ENCODE measurements at places on chromosomes 3 and 15.

DNA sequence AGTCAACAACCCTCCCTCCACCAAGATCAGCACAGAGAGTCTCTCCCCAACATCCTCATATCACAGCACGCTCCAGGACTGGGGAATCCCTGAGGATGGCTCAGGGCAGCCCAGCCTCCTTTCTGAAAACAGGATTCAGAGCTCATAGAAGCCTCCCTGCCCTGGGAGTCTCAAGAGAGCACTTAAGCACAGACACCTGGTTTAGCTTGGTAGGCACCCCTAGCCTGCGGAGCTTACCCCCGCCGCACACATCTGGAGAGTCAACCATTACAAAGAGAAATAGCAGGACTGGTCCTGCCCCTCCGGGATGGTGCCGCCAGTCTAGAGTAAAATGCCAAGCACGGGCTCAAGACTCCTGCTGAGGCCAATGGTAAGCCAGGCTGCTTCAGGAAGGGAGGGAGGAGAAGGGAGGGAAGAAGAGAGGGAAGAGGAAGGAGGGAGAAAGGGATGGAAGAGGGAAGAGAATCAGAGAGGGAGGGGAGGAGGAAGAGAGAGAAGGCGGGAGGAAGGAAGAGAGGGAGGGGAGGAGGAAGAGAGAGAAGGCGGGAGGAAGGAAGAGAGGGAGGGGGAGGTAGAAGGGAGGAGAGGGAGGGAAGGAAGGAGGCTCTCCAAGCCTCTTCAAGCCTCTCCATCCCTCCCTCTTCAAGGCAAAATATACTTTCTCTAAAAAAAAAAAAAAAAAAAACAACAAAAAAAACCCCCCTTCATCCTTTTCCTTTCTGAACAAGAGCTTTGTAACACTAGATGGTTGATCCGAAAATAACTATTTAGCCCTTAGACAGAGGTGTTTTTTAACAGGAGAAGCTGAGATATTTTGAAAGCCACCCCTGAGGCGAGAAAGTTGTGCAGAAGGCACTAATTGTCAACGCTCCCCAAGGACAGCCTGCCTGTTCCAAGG lies 278.6 kb upstream of the TLE3 start:
- no peak for DNase-seq

DNA sequence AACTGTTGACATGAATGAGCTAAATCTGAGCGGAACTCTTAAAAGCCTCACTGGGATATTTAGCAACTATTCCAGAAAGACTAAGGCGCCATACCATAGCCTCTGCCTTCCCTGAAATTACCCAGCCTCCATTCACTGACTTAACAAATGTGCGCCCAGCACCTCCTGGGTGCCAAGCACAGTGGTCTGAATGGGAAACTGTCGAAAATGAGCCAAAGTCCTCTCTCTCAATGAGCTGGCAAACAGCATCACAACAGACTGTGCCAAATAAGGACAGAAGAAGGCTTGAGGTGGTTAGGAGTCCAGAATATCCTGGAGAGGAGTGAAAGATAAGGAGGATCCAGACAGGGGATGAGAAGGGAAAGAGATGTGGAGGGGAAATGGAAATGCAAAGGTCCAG lies 332.4 kb downstream of the MAGI1 start:
- no peak for DNase-seq

DNA sequence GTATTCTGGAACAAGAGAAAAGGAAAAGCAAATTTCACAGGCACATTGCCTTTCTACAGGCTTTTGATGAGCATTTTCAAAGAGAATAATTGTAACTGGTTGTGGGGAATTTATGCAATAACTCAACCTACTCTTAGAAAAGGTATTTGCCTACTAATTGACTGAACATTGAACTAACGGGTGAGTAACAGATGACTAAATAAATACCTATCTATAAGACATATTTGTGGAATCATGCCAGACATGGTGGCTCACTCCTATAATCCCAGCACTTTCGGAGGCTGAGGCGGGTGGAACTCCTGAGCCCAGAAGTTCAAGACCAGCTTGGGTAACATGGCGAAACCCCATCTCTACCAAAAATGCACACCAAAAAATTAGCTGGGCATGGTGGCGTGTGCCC lies 367.7 kb downstream of the CGGBP1 start:
- no peak for DNase-seq

DNA sequence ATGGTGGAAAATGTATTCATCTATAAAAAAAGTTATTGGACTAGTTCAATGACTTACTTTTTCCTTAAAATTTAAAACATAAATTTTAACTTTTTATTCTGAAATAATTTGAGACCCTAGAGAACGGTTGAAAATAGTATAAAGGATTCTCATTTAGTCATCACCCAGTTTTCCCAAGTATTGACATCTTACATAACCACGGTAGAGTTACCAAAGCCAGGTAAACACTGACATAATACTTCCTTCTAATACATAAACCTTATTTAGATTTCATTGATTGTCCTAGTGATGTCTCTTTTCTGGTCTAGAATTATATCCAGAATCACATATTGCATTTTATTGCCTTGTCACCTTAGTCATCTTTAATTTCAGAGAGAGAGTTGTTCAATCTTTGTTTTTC lies 319.1 kb downstream of the LPP start:
- no peak for DNase-seq

DNA sequence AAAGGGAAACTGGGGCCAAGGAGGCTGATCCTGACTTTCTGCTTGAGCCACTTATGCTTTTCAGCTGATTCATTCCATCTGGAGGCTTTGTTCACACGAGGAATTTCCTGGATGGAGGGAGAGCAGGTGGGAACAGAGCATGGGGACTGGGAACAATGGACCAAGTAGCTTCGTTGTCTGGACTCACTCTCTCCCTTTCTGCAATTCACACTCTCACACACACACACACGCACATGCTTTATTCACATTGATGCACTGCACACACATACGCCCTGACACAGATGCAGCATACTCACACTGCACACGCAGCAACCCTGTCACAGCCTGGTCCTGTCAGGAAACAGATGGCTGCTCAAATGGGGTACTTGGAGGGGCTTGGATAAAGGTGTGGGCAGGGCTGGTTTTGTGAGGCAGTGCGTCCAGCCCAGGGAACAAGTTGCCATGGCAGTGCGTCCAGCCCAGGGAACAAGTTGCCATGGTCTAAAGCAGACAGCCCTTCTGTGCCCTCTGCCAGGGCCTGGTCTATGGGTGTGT lies 19.8 kb upstream of the CHCHD6 start:
- no peak for DNase-seq

DNA sequence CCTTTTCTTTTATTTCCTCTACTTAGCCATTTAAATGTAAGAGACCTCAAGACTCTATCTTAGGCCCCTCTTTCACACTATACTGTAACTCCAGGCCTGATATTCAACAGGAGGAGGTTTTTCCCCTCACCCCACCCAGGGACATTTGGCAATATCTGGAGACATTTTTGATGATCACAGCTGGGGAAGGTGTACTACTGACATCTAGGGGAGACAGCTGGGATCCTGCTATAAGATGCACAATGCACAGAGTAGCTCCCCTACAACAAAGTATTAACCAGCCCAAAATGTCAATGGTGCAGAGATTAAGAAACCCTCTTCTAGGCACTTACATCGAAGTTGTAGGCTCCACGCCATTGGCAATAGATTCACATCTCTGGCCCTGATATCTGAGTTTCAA lies 517.5 kb upstream of the UBE2E2 start:
- DNase-seq: no peak

DNA sequence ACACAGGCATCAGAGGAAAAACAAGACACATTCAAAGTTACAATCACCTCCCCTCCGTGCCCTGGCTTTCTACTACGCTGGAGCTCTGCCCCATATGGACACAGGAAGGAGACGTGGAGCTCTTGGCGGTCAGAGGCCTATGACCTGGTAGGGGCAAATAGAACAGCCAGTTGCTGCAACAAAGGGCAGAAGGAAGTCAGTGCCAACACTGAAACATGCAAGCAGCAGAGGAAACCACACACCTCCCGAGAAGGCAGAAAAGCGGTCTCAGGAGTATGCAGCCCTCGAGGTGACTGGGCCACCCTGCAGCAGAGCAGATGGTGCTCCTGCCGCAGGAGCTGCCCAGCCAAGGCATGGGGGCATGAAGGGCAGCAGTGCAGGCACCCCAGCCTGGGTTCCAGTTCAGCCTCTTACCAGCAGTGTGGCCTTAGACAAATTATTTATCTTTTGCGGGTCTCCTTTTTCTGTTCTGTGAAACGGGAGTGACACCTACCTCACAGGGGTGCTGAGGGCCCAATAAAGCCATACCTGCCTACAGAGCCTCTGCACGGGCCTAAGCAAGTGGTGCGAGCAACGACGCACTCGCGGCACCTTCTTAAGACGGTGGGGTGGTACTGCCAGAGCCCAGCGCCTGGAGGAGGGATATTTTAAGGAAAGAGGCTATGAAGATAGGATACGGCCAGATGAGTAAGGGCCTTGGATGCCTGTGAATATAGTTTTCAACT lies 8.6 kb downstream of the ZXDC start:
- no peak for DNase-seq

All from stimulated activated naive CD4-positive, alpha-beta T cell (primary cell).